ENCODE measurements at places on chromosomes 16 and 17.

DNA sequence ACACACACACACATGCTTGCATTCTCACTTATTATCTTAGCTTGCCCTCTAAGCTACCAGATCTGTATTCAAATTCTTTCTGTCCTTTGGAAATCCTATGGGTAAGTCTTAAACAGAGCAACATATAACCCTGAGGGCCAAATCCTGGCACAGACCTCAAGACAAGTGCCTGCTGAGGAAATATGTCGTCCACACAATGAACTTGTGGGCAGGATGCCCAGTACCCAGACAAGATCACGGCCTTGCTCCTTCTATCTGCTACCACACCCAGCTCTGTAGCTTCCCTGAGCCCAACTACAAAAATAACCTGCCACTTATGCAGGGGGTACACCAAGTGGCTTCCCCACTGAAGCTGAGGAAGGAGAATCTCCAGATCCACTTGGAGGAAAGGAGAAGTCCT lies 37.3 kb upstream of the FA2H start:
- DNase-seq, result no peak

DNA sequence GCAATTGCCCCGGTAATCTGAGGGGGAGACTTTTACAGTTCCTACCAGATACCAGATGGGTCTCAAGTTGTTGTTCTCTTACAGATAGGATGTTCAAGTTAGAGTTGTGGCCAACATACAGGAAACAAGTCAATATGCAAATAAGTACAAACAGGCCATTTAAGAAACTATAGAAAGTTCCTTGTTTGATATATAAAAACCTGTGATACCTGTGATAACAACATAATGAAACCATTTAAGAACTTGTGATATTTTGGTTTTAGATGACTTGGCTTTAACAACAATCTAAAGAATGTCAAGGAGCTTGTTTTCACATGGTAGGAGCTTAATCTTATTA lies 16.8 kb downstream of the CDR2 start:
- no peak for DNase-seq

DNA sequence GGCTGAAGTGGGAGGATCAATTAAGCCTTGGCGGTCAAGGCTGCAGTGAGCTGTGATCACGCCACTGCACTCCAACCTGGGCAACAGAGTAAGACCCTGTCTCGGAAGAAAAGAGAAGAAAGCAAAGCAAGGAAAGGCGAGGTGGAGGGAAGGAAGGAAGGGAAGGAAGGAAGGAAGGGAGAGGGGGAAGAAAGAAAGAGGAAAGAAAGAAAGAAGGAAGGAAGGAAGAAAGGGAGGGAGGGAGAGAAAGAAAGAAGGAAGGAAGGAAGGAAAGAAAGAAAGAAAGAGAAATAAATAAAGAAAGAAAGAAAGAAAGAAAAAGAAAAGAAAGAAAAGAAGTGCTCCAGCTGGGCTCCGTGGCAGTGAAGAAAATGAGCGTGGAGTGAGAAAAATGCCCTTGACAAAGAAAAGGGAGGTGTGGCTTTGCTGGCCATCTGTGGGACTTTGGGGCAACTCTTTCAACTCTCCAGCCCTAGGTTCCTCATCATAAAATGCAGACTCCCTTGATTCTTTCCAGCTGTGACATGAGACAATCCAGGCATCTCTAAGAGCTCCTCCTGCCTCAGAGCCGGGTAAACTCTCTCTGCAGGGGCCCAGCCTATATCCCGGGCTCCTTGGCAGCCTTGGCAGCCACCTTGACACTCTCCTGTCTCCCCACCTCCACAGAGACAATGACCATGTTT lies 2.4 kb downstream of the GSDMA start:
- DNase-seq, result no peak

DNA sequence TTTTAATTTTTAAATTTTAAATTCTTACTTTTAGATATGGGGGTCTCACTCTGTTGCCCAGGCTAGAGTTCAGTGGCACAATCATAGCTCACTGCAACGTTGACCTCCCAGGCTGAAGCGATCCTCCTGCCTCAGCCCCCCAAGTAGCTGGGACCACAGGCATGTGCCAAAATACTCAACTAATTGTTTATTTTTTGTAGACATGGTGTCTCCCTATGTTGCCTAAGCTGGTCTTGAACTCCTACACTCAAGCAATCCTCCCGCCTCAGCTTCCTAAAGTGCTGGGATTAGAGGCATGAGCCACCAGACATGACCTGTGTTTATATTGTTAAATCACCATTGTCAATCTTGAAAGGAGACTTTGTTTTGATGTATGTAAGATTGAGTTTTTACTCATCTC lies 332.2 kb downstream of the WWOX start:
- DNase-seq, result no peak

DNA sequence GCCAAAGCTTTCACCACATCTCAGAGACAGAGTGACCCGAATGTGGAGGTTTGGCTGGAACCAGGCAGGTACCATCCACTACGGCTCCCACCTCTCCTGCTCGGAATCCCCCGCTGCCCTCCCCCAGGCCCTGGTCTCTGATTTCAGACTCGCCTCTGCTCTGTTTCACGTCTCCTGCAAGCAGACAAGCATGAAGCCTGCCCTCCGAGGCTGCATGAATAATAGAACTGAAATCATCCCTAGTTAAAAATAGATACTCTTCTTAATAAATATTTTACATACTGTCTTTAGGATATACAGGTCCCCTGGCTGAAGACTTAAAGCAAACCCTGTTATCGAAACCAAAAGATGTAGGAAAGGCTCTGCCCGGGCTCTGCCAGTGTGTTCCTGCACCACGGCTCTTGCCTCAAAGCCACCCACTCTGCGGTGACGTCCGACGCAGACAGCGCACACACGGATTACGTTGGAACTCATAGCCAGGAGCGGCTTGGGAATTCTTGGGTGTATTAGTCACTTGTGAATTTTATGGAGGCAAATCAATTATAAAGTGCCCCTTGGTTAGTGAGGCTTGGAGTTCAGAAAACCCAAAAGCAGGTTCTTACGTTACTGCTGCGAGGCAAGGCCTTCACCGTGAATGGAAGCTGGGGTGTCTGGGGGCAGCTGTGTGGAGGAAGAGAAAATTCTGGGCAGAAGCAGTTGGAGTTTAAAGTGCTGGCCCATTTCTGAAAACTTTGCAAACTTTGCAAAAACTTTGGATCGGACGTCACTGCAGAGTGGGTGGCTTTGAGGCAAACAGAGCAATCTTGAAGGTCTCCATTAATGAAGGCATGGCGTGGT lies 25.6 kb upstream of the NPTX1 start:
- DNase-seq, result no peak

DNA sequence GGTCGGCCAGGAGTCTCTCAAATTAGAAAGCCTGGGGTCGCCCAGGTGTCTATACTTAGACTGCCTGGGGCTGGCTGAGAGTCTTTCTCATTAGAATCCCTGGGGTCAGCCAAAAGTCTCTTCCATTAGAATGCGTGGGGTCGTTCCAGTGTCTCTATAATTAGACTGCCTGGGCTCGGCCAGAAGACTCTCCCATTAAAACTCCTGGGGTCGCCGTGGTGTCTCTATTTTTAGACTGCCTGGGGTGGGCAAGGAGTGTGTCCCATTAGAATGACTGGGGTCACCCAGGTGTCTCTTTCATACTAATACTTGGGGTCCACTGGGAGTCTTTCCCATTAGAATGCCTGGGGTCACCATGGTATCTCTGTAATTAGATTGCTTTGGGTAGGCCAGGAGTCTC lies 2227.7 kb downstream of the TP53TG3F start:
- no peak for DNase-seq
